Foreskin keratinocyte (primary cell): ENCODE measurements at places on chromosomes 1 and 21.

- no peak for DNase-seq
Observed at GRCh38 chr1:71787699-71788098, 494.6 kb downstream of the NEGR1 start.

- no peak for DNase-seq
Observed at GRCh38 chr1:31811605-31812004, 4.2 kb downstream of the SPOCD1 start.

- no peak for DNase-seq
Observed at GRCh38 chr1:57959531-57960241, 535.8 kb upstream of the DAB1 start.

DNA sequence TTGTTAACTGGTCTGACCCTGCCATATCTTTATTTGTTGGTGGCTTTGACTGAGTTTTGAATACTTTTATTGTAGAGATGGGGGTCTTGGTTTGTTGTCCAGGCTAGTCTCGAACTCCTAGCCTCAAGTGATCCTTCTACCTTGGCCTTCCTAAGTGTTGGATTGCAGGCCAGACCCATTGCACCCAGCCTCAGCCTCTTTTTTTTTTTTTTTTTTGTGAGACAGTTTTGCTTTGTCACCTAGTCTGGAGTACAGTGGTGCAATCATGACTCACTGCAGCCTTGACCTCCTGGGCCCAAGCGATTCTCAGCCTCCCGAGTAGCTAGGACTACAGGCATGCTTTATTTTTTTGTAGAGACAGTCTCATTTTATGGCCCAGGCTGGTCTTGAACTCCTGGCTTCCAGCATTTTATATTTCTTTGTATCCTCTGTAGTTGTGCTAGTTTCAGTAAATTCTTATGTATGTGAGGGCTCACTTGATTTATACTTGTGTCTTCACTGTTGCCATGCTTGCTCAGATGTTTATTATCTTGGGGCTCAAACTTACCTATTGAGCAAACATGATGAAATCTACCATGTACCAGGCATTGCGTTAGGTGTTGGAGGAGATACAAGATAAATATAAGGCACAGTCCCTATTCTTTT, 24.1 kb downstream of the THRAP3 start:
- DNase-seq = peak; percentile 42

DNA sequence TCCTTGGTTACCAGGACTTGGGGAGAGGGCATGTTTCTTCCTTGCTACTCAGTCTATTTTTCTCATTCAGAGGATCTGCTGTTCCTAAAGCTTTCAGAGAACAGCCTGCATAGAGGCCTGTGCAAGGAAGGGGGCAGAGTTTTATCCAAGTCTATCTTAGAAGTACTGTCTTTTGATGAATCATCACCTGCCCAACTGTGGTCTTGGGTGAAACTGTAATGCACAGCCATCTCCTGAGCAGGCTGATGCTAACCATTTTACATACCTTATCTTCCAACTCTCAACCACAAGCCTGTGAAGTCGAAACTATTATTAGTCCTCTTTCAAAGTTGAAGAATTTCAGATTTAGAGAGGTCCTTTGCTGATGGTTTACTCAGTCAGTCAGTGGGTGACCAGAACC, 368.0 kb downstream of the HHAT start:
- DNase-seq = no peak

DNA sequence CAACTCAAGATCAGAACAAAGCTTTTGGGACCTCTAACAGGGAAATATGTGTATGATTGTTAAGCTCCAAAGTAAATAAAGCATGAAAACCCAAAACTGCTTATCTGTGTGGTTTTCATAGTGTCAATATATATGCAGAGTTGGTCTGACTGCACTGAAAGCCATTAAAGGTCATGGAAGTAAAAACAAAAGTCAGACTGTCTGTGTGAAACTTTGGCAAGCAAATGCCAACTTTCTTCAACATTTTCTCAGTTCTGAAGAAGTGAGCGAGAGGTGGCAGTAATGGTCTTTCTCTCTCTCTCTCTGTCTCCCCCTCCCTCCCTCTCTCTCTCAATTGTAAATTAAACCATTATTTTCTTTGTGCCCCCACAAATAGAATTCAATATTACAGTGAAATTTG, 100.1 kb upstream of the S1PR1 start:
- DNase-seq = no peak

DNA sequence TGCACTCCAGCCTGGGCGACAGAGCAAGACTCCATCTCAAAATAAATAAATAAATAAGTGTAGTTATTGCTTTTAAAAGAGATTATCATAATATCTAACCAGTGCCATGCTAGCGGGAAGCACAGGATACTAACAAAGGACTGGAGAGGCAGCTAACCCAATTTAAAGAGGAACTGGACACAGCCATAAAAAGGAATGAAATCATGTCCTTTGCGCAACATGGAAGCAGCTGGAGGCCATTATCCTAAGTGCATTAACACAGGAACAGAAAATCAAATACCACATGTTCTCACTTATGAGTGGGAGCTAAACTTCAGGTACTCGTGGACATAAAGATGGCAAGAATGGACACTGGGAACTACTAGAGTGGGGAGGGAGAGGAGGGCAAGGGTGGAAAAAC, 54.9 kb downstream of the TM2D1 start:
- DNase-seq = no peak

GRCh38 chr1:100387209-100387608, 34.9 kb downstream of the CDC14A start:
- no peak for DNase-seq

GRCh38 chr1:8963963-8964362, 18.3 kb downstream of the CA6 start:
- no peak for DNase-seq

DNA sequence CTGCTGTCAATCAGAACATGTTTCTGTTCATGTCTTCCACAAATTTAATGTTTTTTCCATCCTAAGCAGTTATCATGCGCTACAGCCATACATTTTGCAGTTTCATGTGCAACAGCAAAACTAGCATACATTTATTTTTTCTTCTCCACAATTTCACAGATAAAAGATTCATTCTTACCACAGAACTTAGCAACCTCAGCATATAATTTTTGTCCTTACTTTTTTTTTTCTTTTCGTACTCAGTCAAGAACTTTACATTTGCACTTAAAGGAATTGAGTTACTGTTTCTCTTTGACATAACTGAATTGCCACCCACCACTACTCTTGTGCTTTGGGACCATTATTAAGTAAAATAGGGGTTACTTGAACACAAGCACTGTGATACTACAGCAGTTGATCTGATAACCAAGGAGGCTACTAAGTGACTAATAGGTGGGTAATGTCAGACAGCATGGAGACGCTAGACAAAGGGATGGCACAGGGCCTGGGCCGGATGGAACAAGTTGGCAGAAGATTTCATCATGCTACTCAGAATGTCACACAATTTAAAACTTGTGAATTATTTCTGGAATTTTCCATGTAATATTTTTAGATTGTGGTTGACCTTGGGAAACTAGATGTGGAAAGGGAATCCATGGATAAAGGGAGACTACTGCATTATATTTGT, 50.2 kb upstream of the LHX8 start:
- peak; percentile 73 for DNase-seq

GRCh38 chr1:156747742-156748669, 3.5 kb downstream of the HDGF start:
- peak; percentile 50 for DNase-seq

DNA sequence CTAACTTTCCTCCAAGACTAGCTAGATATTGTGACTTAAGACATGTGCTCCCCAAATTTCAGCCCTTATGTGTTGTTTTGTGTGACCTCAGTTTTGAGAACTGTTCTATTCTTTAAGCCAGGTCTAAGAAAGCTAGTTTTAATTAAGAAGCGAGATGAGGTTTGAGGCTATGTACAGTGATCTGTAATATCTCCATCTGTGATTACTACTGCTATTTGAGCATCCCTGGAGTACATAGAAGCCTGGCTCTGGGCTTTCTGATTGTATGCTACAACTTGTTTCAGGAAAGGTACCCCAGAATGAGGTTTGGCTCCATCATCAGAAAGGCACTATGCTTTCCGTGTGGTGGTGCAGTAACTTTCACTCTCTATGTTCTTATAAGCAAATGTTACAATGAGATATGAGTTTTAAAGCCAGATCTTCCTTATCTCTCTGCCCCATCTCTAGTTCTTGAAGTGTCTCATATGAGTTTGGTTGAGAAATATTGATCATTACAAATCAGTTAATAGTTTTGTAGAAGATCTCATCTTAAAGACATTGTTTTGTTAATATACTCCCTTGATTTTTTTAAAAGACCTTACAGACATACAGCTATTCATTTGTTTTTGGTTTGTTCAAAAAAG, 605 bp downstream of the RGS4 start:
- no peak for DNase-seq

GRCh38 chr1:222620566-222620965, 2.7 kb downstream of the MIA3 start:
- no peak for DNase-seq

- DNase-seq = peak; percentile 54
Observed at GRCh38 chr21:27564684-27565301, 597.9 kb upstream of the ADAMTS5 start.

- DNase-seq = no peak
Observed at GRCh38 chr1:242398351-242398750, 126.1 kb downstream of the PLD5 start.

DNA sequence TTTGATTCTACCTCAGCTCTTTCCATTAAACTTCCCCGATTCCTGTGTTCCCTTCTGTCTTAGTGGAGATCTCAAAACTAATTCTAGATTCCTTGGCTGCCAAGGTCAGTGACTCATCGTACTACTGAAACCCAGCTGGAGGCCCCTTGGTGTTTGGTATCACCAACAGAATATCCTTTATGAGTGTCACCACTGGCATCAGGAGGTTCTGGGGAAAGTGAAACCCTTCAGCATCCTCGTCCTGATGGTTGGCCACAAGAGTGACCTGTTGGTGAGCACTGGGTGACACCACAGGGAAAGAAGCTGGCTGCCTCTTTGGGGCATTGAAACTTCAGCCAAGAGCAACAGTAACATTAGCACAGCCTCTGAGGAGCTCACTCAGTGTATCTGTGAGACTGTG, 9.6 kb downstream of the RAB42 start:
- peak; percentile 76 for DNase-seq

DNA sequence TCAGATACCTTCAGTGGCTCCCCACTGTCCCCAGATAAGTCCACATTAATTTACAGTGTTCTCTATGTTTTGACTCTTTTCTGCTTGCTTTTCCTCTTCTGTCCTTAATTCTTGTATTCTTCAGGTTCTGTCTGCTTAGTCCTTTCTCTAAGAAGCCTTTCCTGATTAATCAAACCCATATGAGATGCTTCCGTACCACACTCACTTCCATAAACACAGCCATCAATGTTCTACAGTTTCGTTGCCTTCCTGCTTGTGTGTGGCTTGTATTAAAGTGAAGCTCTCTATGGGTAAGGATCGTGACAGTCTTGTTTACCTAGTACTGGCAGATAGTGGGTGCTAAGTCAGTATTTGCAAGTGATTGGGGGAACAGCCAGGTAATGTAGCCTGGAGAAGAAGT, 75.9 kb downstream of the PRDM2 start:
- DNase-seq = no peak
